Stimulated activated CD8-positive, alpha-beta memory T cell treated with anti-CD3 and anti-CD28 coated beads, Interleukin-7, amount 100 ng/mL, for 1 hour (primary cell): ENCODE measurements at places on chromosomes 2 and 18.

GRCh38 chr2:6977113-6977741 is 60.0 kb downstream of the RNF144A start:
- no peak for DNase-seq

GRCh38 chr18:56307354-56308170 is 330.8 kb downstream of the TXNL1 start:
- no peak for DNase-seq

- no peak for DNase-seq
Measured at GRCh38 chr2:643761-644160, 33.4 kb downstream of the TMEM18 start.

DNA sequence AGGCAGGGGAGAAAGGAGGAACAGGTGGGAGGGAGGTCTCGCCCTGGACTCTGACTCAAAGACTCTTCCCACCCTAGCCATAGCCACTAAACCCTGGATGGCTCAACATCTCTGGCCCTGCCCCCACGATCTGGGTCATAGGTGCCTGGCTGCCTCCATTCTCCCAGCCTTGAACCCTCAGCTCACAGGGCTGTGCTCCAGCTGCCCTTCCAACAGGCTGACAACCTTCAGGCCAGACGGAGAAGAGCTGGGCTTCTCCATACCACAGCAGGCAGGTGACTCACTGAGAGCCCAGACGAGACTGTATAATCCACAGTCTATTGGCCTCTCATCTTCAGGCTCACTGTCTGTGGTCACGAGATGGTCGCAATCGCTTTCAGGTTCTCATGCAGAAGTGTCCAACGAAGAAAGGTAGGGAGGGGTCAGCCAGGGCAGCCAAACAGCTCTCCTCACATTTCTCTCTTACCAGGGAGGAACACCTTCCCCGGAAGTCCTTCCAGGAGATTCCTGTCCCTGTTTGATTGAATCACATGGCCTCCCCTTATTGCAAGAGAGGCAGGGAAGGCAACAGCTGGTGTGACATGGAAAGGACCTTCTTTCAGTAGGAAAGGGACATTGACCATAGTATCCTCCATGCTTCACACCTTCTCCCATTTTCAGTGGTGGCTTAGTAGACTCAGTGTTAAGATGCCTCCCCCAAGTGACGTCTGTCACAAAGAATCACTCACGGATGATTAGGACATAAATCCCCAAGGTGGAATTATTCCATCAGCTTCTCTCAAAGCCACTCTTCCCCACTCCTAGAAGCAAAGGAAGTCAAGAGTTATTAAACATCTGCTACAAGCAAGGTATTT is 100.1 kb downstream of the MRO start:
- DNase-seq = no peak

- DNase-seq = no peak
Measured at GRCh38 chr18:21047126-21047525, 64.5 kb downstream of the ROCK1 start.

GRCh38 chr2:105039559-105039958 is 1.7 kb downstream of the MRPS9 start:
- no peak for DNase-seq

DNA sequence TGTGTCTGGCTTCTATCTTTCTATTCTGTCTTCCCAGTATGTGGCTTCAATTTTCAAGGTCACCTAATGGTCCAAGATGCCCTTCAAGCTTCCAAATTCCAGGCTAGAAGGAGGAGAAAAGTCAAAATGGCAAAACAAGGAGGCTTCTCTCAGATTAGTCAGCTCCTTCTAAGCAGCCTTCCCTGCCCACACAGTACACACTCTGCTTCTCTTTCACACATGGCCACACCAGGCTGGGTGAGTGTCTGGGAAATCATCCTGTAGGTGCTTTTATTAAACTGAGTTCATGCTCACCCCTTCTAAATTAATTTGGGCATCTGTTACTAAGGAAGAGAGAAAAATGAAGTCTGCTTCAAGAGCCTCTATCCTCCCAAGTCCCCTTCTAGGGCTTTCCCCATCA is 277.2 kb upstream of the MGAT5 start:
- DNase-seq = no peak

DNA sequence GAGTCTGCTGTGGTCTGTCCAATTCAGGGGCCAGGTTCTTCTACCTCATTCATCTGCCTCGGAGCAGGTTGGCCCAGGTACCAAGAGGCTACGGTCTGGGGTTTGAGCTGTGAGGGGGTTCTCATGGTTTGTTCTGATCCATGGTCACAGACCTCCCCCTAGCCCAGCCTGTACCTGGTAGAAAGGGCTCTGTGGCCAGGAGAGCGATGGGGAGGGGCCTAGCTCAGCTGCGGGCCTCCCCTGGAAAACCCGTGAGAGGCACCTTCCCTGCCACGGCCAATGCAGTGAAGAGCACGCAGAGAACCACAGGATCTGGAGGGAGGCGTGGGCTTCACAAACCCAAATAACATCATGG is 19.6 kb upstream of the ALLC start:
- no peak for DNase-seq

- no peak for DNase-seq
Measured at GRCh38 chr2:164717000-164717803, 95.9 kb upstream of the GRB14 start.

DNA sequence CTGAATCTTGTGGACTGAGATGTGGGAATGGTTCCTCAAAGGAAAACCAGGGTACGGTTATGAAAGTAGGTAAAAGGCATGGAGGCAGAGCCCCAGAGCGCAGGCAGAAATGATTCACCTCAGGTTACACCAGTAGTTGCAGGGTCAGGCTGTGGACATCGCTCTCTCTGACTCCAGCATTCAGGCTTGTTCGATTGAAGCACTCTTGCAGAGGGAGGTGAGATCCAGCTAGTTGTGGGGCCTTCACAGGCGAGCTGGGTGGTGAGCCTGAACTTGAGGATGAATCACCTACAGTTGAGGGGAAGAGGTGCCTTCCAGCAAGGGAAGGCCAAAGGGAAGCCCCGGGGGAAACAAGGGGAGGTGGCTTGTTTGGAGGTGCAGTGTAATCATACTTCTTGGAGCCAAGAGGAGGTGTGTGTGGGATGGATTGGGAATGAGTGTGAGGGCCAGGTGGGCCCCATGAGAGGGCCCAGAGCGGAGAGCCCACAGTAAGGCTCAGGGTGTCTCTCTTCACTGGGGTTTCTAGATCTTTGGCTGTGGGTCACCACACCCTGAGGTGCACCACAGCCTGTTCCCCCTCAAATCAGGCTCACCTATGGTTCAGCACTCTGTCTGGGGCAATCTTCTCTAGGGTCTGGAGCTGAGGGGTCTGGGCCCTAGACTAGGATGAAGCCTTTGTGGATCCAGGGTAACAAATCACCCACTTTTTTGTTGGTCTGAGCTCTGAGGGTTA is 48.5 kb upstream of the MCFD2 start:
- DNase-seq = no peak

DNA sequence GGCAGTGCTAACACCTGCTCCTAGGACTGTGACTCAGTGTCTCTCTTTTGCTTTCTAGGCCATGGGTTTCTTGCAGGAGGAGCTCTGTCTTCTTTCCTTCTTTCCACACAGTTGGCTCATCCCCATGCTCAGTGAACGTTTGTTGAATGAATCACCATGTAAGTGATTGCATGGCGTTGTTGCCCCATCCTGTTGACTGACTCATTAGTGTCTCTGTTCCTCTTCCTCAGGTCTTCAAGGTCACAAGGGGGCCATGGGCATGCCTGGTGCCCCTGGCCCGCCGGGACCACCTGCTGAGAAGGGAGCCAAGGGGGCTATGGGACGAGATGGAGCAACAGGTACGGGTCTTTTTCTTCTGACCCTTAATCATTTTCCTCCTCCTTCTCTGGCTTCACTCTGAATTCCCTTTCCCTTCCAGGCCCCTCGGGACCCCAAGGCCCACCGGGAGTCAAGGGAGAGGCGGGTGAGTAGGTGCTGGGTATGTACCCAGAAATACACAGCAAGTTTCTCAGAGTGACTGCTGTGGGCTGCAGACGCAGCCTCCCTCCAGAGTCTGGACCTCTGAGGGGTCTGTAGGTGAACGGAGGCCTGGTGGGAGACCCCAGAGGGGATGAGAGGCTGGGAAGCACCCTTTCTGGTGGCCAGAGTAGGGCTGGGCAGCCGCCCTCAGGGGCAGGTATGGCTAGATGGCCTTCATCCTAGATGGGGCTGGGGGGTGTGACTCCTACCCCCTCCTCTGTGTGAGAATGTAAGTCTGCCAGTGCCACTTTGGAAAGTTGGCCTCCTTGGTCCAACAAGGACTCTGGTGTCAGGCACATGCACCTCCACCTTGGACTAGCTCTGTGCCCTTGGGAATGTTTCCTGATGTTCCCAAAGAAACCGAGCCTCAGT is 32.4 kb downstream of the MARCO start:
- no peak for DNase-seq

GRCh38 chr2:184006998-184007397 is 591.3 kb upstream of the ZNF804A start:
- no peak for DNase-seq

GRCh38 chr18:75462178-75462832 is 34.8 kb upstream of the SMIM21 start:
- no peak for DNase-seq

- DNase-seq = no peak
Measured at GRCh38 chr2:67457699-67458098, 60.6 kb downstream of the ETAA1 start.

DNA sequence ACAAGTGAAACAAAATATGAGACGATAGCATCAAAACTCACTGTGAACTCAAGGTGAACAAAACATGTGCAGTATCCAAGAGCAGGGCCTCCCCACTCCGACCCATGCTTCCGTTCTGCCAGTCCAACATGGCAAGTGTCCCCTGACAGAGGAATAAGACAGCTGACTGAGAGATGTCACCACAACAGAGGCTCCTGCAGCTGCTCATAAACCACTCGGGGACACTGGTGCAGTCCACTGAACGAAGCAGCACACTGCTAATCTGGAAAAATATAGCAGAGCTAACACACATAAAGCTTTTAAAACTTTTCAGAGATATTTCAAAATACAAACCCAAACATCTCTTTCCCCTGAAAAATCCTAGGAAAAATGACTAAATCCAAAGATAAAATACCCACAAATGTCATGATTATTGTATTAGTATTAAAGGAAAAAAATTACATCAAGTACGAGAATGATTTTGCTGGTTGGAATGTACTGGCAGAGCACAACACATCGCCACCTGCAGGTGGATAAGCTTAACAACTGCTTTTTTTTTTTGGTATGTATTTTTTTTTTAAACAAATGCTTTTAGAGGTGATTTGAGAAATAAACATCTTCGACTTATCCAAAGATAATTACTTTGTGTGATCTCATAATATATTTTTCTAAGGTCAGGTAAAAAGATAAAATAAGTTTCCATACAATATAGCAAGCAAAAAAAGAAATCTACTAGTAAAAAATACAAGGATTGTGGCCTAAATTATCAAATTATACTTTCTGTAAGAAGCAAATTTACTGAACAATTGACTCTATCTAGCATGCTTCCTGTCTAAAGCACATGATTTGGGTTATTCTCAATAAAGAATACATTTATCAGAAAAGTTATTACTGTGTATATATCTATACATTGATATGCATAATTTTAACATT is 18.6 kb downstream of the THADA start:
- DNase-seq = no peak

- no peak for DNase-seq
Measured at GRCh38 chr2:124248386-124248785, 223.3 kb downstream of the CNTNAP5 start.

DNA sequence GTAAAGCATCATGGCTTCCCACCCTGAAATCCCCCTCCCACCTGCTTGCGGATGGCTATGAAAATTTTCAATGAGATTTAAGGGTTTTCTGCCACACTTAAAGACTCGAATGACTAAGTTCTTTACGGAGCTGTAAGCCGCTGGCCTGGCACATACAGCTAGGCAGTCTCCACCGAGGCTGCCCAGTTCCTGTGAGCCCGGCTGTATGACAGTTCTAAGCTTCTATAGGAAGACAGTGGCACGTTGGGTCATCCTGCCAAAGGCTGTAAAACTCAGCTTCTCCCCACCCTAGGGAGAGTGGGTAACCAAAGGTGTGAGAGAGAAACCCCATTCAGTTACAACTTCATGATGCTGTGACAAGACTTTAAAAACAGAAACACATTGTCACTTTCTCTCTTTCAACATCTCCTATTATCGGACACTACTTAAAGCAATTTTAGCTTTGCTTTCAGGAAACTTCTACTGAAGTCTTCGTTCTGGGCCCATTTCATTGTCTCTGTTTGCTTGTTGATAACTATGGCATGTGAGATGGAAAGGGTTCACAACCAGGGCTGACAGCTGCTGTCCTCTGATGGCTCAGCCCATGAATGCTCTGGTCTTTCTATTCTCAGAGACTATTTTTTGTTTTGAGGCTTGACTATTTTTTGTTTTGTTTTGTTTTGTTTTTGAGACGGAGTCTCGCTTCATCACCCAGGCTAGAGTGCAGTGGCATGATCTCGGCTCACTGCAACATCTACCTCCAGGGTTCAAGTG is 7.1 kb downstream of the CASP8 start:
- DNase-seq = no peak

GRCh38 chr18:62289047-62289446 is 36.1 kb upstream of the TNFRSF11A start:
- no peak for DNase-seq

DNA sequence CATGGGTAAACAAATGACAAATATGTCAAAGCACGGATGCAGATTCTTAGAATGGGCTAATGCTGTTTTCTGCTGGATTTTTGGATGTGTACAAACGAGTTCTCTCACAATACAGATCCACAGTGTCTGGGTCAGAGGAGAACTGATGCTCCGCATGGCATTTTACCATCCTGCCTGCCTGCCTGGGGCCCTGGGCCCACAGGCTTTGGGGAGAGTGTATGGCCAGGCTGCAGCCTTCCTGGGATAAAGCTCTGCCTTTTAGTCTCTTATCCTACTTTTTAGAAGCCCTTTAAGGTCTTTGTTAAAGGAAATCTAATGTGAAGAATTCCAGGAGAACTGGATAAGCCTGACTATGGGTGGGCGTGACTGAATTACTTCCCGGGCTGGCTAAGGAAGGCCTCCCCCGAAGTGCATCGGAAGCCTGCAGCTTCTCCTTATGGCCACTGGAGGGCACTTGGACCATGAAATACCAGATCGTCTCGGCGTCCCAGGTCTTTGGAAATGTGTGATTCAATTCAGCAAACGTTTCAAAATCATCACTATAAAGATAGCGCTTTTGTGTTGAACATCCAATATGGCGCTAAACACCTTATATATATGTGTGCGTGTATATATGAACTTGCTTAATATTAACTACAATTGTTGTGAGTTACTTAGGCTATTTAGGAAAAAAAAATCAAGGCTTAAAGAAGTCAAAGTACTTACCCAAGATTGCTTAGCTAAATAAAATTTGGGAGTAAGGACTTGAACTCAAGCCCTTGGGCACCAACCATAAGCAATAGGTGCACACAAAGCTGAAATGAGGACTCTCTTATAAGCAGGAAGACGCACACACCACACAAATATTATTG is 15.2 kb upstream of the DNPEP start:
- peak; percentile 28 for DNase-seq
